ENCODE measurements at places on chromosomes 6 and 20. TPM values are rescaled to one million over a fixed set of nuclear protein-coding genes. Genes with fewer than 3 reads are reported as not detected.

DNA sequence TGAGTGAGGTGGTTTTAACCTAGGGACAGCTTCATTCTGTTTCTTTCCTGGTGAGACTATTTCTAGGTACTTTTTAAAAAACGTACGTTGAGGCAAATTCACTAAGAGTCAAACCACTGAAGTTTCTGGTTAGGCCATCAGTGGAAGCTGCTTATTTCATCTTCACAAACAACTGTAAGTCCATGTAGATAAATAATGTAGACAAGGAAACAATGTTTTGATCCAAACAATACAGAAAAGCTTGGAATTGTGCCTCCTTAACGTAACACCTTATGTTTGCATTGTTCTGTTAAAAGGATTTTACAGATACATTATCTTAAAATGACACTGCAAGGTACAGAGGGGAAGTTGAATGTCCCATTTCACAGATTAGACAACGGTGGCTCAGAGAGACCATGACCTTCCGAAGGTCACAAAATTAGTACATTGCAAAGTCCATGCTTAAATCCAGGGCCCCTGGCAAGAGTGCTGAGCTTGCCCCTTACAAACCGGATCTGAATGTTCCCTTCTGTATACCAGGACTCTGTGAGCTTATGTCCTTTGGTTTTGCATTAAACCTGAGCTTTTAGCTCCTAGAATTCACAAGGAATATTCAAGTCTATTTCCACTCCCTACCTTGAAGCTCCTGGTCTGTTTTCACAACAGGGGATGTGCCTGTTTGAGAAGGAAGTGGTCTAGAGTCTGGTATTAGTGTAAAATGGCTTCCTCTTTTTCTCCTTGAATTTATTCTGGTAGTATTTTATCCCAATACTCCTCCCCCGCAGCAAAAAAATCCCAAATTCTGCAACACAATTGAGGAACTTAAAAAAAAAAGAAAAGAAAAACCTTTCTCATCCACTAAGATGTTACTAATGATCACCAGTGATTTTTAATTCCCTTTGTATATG is 28.9 kb upstream of the ZNF217 start:
- no peak for DNase-seq

DNA sequence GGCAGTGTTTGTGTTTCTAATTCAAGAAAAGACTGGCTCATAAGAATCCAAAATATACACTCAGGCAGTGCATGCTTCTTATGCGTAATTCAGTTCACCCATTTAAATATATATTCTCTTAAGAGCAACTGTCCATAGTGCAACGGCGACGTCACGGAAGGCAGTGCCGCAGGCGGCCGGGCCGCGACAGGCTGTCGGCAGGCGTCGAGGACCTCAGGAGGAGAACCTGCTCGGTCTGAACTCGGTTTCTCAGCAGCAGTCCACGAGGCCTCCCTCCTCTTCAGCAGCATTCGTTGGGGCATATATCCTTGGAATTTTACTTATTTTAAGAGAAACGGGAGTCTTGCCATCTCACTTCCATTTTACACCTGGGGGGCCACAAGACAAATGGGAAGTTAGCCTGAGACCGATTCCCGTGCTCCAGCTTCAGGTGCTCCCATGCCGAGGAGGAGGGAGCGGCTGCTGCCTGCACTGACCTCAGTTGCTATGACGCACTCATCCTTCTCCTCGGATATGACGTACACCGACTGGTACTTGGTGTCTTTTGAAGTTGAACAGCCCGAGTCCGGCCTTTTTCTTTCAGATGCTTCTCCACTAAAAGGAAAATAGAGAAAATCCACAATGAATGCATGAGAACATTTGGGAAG is 8.2 kb downstream of the DLL1 start:
- no peak for DNase-seq

DNA sequence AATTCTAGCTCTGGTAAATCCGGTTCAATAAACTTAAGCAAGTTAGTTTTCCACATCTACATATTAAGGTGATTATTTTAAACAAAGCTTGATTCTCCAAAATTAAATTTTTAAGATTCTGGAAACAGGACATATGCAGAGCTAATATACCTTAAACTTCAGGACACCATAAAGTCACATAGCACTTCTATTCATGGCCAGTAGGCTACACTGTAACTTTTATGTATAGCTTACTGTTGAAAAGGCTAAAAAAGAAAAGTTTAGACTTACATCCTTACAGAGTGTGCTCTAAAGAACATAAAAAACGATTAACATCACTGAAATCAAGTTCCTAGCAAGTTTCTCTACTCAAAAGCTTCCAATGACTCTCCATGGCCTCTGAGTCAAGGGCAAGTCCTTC is 224.7 kb downstream of the PTPRK start:
- no peak for DNase-seq

DNA sequence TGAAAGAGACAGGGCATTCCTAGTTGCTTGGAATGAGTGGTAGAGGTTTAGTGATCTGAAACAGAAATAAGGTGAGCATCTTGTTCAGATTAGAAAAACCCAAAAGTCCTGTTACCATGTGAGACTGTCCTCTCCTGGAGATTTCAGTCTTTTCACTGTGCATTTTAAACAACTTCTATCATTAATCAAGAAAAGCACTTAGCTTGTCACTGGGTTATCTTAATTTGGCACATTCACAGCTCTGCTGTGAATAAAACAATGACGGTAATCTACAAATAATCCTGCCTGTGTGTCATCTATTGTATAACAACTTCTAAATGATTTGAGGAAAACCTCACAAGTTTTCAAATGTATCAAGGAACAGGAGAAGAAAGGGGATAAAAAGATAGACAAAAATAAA is 9.5 kb upstream of the SMIM8 start:
- no peak for DNase-seq

- no peak for DNase-seq
Observed at GRCh38 chr6:125793863-125794262, 3.1 kb downstream of the NCOA7 start.

DNA sequence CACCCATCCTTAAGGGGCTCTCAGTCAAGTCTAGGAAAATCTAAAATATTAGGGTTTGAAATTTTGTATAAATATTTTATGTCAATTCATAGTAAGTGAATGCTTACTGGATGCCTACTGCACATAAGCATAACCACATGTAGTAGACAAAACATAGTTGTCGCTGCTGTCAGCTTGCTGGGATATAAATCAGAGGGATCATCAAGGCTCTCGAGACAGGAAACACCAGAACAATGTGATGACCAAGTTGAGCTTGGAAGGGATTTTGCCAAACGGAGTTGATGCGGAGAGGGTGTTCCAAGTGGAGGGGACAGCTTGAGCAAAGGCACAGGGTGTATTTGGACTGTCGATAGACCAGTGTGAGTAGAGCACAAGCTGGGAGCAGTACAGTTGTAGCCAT is 105.8 kb upstream of the SUPT3H start:
- DNase-seq: no peak

- no peak for DNase-seq
Observed at GRCh38 chr6:53547166-53547810, 2.4 kb upstream of the GCLC start.

DNA sequence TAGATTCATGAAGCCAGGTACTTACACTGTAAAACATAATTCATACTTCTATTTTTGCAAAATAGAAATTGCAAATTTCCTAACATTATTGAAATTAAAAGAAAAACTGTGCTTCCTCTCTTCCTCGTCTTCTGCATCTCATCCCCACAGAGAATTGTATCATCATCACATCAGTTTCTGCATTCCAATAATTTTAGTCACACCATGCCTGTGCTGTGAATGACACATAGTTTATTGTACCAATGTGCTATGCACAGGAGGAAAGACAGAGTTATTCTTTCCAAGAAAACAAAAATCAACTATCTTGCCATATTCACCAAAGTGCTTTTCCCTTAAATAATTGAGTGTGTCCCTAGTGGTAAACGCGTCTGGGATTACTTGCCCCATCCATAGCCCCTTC is 38.1 kb upstream of the FAM135A start:
- DNase-seq: no peak

DNA sequence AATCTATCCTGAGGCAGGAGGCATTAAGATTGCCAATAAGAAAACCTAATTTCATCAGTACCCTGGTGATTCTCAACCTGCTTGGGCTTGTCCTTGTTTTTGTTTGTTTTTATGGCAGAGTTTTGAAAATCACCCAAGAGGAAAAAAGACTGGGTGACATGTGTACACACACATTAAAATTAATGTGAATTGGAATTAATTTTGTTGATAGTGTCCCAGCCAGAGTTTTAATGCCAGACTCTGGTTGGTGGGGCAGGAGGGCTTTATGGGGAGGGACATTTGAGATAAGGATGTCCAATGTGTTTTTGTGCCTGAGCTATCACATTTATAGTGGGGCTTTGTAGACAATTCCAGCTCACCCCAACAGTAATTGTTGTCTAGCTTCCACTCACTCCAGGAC is 184.6 kb downstream of the ID4 start:
- no peak for DNase-seq

DNA sequence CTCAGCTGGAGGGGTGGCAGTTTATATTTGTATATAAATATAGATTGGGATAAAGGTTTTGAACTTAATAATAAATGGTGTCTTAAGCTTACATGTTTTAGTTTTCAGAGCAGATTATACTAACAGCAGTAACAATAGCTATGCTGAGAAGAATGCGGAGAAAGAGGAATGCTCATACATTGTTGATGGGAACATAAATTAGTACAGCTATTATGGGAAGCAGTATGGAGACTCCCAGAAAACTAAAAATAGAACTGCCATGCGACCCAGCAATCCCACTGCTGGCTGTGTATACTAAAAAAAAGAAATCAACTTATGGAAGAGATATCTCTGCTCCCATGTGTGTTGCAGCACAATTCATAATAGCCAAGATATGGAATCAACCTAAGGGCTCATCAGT is 127.9 kb downstream of the BCKDHB start:
- DNase-seq: no peak

- no peak for DNase-seq
Observed at GRCh38 chr6:137349856-137350830, 131.0 kb upstream of the IFNGR1 start.

DNA sequence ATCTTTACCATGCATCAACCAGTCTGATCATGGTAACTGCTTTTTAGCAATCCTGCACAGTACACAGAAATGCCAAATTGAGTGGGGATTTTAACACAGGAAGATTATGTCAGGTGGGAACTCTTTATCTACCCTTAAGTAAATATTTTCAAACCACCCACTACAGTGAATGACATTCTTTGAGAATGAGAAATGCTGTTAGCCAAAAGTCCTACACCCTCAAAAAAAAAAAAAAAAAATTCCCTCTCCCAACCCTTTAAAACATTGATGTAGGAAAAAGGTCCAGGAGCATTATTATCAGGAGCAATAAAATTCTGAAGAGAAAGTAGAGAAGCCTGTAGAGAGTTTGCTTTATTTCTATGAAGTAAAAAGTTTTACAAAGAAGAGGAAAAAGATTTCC is 307.2 kb upstream of the THEMIS start:
- DNase-seq: no peak

GRCh38 chr6:37867756-37868446 is 48.4 kb downstream of the ZFAND3 start:
- no peak for DNase-seq

DNA sequence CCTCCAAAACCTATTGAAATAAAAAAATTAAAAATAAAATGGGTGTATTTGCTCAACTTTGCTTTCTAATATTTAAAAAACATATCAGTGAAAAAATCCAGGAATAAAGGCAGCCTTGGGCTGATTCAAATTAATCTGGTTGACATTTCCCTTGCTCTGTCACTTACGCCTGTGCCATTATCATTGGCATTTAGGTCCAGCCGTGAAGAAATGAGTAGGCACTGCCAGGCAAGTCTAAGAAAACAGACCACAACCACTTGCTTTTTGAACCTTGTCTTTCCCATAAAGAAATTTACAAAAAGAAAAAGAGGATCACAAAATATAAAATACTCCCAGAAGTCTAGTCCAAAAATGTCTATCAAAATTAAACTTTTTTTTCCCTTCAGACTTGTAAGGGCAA is 59.2 kb upstream of the HBS1L start:
- DNase-seq: no peak

DNA sequence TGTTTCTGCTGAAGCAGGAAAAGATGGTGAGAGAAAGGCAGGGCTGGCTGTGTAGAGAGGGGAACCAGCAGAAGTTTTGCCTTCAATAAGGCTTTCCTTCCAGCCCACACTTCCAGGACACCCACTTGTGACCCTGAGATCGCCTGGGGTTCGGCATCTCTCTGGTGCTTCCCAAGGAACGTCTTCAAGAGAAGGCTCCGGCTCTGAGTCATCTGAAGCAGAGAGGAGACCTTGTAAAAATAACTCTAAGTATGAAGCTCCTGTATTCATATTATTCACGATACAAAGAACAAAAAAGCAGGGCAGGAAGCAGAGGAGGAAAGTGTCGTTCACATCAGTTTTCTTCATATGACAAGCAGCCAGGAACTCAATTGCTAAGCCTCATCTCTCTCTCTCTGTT is 95.4 kb upstream of the MRPS10 start:
- DNase-seq: no peak

DNA sequence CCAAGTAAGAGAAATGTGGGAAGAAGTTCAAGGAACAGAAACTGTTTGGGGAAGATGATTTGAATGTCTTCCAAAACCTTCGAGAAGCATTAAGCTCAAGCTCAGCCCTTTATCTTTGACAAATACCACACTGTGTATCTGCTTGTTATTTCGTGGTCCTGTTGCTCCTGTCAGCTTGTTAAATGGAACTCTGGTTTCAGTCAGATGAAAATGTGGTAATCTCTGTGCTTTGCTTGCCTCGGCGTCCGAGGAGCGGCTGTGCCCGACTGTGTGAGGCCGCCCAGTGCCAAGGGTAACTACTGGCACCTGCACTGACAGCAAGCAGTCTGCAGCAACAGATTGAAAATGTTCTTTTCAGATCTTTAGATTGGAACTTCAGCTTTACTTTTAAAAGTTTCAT is 577.9 kb upstream of the FLRT3 start:
- no peak for DNase-seq

DNA sequence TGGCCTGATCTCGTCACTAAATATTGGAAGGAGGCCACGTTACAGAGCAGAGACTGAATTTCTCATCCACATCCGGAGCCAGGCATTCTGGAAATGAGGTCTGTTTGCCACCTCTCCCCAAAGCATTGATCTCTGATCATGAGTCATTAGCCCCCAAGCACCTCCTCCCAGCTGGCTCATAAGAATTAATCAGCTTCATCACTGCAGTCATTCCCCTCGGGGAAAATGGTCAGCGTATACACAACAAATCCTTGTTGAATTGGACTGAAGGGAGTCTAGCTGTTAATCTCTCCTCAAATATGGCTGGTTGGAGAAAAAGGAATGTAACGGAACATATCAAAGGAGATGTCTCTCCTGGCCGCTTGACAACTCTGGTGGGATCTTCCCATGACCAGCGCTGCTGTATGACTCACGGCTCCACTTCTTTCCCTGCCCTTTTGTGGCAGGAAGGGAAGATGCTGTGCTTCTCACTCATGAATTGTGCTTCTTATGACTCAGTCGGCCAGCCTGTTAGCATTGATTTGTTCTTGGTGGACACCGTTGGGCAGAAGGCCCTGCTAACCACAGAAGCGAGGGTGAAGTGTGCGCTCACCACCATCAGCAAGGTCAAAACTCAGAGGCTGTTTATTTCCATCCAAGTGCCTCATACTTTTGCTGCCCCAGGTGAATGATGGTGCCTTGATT is 76.7 kb downstream of the RNF182 start:
- DNase-seq: no peak

GRCh38 chr6:169851641-169852503 is 100.5 kb downstream of the ERMARD start:
- DNase-seq: no peak

The PLCB1 gene
- total RNA-seq: 20.4 TPM

The PHF1 gene
- total RNA-seq: 8.1 TPM

The VNN1 gene
- 2.8 TPM for total RNA-seq

The REM1 gene
- total RNA-seq: 0.18 TPM

The DYNLT2 gene
- 1.4 TPM for total RNA-seq

The OR10C1 gene
- not detected for total RNA-seq

Measured in esophagus squamous epithelium (tissue), 5 donors.